ENCODE measurements at places on chromosomes 12 and 14.

DNA sequence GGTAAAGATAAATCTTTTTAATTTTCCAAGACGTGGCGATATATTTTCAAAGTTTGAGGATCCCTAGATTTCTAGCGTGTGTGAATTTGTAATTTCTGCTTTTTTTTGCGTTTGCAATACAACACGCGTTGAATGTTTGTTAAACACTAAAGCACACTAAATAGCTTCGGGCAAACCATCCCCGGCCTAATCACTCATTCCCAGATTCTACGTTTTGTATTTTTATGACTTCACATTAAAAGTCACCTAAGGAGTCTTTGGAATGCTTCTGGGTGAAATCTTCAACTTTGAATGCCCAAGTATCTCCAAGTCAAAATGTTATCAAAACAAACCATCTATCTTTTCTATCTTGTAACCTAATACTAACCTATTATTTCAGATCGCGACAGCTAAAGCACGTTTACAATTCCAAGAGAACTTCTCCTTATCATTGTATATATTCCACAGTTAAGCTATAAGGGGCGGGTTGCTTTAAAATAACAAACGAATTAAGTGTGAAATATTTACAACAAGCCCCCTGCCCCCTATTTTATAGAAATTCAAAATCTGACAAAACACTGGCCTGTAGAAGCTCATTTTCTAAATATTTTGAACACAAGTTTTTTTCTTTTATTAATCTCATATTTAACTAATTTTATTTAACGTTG lies 1.1 kb downstream of the ALX1 start:
- DNase-seq, result no peak

DNA sequence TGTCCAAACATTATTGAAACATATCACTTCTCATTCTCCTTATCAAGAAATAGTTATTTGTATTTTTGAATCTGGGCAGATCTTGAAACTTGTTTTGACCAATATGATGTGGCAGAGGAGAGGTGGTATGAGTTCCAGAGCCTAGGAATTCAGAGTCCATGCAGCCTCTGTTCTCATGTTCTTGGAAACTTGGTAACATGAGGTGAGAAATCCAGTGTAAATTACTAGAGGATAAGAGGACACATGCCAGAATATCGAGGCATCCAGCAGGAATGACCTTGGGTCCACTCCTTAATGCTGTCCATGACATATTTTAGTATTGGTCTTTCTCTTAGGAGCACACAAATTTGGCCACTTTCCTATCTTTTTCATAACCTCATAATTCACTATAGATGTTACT lies 1374.6 kb downstream of the FSCB start:
- DNase-seq, result no peak

DNA sequence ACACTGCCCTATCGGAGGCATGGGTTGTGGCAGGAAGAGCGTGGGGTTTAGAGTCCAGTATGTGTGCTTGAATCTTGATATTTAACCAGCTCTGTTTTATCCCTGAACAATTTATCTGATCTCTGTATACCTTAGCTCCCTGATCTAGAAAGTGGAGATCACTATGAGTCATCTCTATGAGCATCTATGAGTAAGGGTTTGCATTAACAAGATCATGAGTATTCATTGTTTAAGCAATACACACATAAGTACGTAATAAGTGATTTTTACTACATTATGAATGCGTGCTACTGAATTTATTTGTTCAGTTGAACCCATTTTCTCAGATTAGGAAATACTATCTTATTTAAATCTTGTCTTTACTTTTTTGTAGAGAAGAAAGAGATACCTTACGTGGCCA lies 49.4 kb downstream of the GPATCH2L start:
- no peak for DNase-seq

- no peak for DNase-seq
Observed at GRCh38 chr12:54857406-54857805, 3.1 kb downstream of the MUCL1 start.

DNA sequence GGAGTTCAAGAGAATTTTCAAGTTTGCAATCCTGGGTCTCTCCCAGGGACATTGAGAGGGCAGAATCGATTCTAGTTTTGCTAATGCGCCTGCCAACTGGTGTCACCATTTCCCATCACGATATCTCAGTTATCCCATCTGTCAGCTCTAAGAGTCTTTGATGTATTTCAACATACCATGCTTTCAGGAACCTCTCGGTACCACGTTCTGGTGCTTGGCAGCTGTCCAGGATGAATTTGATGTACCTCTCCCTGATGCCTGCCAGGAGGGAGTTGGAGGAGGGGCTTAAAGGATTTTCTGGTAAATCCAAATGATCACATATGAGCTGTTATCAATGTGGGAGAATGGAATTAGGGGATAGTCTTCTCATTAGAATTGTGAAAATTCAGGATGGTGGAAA lies 332.5 kb downstream of the RGS6 start:
- DNase-seq, result peak; percentile 20

DNA sequence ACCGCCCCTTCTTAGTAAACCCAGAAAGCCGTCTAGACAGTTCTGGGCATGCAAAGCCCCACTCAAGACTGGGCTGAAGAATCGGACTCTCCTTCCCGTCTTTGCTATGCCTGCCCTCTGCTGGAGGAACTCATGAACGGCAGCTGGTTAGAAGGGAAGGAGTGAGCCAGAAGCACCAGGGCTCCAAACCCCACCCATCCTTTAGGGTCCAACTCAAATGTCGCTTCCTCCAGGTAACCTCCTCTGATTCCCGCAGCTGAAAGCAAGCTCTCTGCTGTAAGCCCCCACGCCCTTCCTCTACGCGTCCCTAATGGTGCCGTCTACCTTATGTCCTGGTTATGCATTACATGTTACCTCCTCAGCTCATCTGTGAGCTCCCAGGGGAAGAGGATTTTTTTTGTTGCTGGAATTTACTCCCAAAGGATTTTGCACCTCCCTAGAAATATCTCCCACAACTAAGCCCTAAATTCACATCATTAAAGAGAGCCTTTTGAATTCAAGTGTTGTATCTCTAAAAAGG lies 59.0 kb upstream of the SCN8A start:
- DNase-seq, result peak; percentile 48

- no peak for DNase-seq
Observed at GRCh38 chr14:80364274-80364673, 153.0 kb upstream of the DIO2 start.

DNA sequence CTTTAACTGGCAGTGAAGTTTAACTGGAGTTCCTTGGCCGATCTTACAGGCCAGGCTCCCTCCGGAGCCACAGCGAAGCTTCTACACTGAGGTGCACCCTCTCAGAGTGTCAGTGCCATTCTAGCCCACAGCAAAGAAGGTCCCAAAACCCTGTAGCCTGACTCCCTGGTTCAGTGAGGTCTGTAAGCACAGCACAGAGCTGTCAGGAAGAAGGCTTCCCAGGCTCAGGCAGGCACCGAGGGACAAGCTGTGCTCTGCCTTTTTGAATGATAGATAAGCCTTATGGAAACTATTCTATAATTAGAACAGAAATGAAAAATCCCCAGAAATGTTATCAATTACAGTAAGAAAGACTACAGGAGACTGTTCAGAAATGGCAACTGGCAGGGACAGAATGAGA lies 40.2 kb downstream of the MOK start:
- no peak for DNase-seq

GRCh38 chr12:68432622-68433021 lies 100.5 kb upstream of the MDM1 start:
- DNase-seq, result no peak

GRCh38 chr14:77980475-77981321 lies 180.8 kb downstream of the ADCK1 start:
- DNase-seq, result peak; percentile 80

DNA sequence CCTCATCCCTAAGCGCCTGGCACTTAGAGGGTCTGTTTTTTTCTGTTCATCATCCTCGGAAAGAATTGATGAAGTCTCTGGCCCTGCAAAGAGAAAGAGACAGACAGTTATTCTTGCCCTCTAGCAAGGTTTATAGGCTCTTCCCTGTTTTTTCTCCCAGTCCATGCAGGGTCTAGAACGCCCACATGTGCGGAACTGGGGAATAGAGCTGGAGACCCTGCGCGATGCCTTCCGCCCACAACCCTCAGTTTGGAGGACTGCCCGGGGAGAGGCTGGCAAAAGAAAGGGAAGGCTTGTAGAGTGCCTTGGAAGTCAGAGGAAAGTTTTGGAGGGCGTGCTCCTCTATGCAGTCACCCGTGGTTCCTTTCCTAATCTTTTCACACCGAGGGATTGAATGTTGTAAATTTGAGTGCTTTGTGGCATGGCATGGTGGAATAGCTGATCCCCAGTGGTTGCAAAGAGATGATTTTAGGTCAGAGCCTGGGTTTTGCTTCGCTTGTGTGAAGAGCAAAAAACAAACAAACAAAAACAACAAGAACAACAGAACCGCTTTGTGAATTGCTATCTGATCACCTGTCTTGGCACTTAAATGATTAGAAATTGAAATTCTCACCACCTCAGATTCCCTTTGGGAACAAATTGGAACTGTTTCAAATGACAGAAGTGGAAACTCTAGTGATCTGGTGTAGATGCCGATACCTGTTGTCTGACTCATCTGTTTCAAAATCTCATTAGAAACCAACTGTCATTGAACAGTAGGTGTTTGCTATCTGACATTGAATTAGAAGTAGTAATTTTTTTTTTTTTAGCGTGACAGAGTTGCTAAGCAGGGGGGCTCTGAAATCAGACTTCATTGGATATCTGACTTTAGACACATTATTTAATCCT lies 947 bp downstream of the GAS2L3 start:
- peak; percentile 13 for DNase-seq

DNA sequence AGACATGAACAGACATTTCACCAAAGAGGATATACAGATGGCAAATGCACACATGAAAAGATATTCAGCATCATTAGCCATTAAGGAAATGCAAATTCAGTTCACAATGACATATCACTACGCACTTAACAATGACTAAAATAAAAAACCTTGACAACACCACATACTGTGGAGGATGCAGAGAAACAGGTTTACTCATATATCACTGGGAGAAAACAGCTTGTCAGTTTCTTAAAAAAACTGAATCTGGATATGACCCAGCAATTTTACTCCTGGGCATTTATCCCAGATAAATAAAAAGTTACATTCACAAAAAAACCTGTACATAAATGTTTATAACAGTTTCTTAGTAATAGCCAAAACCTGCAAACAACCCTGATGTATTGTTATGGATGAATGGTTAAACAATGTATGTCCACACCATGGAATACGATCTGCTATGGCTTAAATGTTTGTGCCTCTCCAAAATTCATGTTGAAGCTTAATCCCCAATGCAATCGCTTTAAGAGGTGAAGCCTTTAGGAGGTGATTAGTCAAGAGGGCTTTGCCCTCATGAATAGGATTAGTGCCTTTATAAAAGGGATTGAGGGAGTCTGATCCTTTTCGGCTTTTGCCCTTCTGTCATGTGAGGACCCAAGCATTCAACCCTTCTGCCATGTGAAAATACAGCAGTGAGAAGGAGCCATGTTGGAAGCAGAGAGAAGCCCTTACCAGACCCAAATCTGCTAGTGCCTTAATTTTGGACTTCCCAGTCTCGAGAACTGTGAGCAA lies 36.0 kb upstream of the PPP4R3A start:
- peak; percentile 7 for DNase-seq

- DNase-seq, result no peak
Observed at GRCh38 chr14:102551995-102552705, 40.3 kb upstream of the RCOR1 start.

GRCh38 chr12:5723071-5723470 lies 222.0 kb downstream of the ANO2 start:
- no peak for DNase-seq

DNA sequence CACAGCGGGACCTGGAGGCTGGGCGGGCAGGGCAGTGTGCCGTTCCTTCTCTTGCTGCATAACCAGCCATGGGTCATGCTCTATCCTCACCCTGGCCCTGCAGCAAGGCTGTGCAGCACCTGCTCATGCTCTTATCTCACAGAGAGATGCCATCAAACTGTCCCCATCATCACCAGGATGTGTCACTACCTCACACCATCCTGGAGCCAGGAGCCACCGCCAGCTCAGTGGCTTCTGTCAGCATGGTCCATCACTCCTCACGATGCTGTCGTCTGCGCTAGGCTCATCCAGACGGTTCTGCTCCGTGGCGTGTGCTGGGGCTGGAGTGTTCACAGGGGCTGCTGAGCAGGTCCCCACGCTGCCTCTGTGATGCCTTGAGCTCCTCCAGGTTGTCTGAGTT lies 77.2 kb upstream of the DYNC1H1 start:
- no peak for DNase-seq

DNA sequence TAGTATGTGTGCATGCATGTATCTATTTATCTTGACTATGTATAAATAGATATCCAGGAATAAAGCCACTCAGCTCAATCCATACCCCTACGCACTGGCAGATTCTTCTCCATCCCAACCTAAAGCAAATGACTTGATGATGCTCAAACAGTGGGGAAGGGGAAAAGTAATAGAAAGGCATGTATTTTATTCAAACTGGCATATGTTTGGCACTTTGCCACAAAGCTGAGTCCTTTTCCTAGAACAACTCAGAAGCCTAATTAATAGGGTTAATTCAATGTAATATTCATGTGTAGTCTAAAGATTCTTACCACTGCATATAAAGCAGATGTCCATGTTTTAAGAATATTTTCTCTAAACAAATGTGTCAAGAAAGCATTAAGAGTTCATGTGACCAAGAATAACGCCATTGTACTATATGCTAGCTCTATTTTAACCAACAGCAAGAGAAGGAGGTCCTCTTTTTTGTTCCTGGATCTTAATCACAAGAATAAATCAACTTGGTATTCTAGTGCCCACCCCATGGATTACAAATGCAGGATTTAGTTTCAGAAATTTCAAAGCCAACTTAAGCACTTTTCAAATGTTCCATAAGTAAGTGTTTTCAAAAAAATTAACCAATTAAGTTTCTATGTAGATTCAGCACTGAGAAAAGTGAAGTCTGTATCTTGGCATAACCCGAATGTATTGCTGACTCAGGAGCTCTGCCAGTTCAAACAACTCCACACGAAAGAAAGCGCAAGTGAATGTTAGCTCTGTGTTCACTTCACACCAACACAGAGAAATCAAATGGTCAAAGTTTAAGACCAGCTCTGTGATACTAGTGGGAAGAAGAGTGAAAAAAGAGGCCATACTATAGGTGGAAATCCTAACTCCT lies 233.6 kb downstream of the MED13L start:
- no peak for DNase-seq

DNA sequence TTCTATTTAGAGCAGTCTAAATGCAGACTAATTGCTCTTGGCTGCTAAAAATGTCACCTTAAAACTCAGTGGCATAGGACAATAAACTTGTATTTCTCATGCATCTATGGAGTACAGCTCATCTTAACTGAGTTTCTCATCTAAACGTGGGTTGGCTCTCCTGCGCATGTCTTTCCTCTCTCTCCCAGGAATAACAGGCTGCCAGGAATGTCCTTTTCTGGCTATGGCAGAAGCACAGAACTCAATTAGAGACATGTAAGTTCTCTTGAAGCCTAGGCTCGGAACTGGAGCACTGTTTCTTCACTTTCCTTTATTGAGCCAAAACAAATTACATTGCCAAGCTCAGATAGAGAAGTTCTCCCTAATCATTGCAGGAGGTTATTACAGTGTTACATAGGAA lies 722.3 kb upstream of the FLRT2 start:
- DNase-seq, result no peak

Data from DMS79 (cell line).